ENCODE measurements at places on chromosomes 5 and 9.

DNA sequence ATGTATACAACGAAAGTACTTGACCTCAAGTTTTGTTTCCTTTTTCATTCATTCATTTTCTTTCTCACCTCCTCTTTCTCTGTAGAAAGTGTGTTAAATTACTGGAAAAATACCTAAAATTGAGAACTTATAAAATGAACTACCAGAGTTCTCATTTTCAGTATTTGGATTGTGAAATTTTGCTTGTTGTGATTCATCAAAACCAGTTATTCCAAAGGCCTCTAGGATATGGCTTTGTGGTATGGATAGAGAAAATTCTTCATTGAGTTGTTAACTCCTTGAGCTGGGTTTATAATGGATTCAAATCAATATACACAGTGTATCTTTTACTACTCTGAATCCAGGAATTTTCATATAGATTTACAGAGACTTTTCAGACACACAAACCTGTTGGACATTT is 287.6 kb downstream of the KDM4C start:
- no peaks in the 10 kb centered on the region for H3K27me3 ChIP-seq
- no peak for DNase-seq
- H3K27ac ChIP-seq, result no peak overlapping the region
- peaks cover 37% of the 10 kb centered on the region for H3K36me3 ChIP-seq
- no peak overlapping the region for H3K4me3 ChIP-seq
- H3K4me1 ChIP-seq, result no peaks in the 10 kb centered on the region

DNA sequence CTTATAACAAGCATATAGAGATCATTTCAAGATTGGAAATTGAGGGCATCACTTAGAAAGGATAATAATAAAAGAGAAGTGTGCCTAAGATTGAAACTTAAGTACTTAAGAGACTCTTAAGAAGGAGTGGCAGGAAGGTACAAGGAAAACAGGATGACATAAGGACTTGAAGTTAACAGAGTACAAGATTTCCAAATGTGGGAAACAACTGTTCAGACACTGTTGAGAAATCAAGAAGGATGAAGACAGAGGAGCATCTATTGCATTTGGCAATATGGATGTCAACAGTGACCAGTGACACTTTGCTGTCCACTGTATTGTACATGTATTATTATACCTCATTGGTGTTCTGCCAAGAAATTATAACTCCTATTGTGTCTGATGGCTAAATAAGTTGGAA is 157.8 kb upstream of the PTGER4 start:
- peaks cover 4% of the 10 kb centered on the region for H3K36me3 ChIP-seq
- H3K27ac ChIP-seq, result no peak overlapping the region
- H3K4me3 ChIP-seq, result no peak overlapping the region
- no peaks in the 10 kb centered on the region for H3K27me3 ChIP-seq
- DNase-seq, result no peak
- H3K4me1 ChIP-seq, result peaks cover 4% of the 10 kb centered on the region

DNA sequence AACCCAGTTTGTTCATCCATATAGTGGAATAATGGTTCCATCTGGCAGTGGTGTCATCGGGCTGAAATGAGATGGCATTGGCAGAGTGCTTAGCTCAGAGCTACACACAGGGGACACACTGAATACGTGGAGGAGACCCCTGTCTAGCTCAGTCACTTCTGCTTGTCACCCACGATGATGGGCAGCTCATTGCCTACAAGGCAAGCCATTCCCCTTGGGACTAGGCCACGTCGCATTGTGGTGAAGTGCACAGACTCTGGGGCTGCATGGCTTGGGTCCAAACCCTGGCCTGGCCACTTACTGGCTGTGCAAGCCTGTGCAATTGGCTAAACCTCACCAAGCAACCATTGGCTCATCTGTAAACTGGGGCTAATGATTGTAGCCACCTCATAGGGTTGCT is 3.2 kb upstream of the FBP1 start:
- H3K36me3 ChIP-seq, result no peaks in the 10 kb centered on the region
- no peak overlapping the region for H3K27ac ChIP-seq
- H3K4me1 ChIP-seq, result peaks cover 17% of the 10 kb centered on the region
- no peak overlapping the region for H3K4me3 ChIP-seq
- peaks cover 30% of the 10 kb centered on the region for H3K27me3 ChIP-seq

GRCh38 chr5:141725891-141726290 is 43.9 kb upstream of the ARAP3 start:
- H3K4me3 ChIP-seq, result no peak overlapping the region
- no peaks in the 10 kb centered on the region for H3K27me3 ChIP-seq
- H3K27ac ChIP-seq, result no peak overlapping the region
- peaks cover 6% of the 10 kb centered on the region for H3K4me1 ChIP-seq

DNA sequence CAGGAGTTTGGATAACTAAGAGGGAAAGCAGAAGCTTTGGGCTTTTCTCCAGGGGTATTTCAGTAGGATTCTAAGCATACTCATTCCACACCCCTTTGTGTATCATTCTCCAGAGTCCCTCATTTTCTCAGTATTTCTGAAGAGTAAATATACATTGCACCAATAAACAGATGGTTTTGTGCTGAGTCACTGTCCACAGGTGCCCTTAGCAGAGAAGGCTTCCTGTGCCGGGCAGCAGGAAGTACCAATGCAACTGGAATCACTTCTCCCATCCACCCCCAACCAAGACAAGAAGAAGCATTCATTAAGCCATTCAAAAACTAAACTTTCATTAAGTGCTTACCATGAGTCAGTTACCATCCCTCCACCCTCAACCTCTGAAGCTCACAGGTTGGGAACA is 3.6 kb upstream of the CCNJL start:
- no peak overlapping the region for H3K4me3 ChIP-seq
- H3K27me3 ChIP-seq, result peaks cover 53% of the 10 kb centered on the region
- H3K27ac ChIP-seq, result no peak overlapping the region
- no peak for DNase-seq
- no peaks in the 10 kb centered on the region for H3K36me3 ChIP-seq

GRCh38 chr9:81490605-81491331 is 198.6 kb downstream of the TLE1 start:
- H3K27ac ChIP-seq, result no peak overlapping the region
- no peaks in the 10 kb centered on the region for H3K4me1 ChIP-seq
- H3K27me3 ChIP-seq, result no peaks in the 10 kb centered on the region
- DNase-seq, result no peak

DNA sequence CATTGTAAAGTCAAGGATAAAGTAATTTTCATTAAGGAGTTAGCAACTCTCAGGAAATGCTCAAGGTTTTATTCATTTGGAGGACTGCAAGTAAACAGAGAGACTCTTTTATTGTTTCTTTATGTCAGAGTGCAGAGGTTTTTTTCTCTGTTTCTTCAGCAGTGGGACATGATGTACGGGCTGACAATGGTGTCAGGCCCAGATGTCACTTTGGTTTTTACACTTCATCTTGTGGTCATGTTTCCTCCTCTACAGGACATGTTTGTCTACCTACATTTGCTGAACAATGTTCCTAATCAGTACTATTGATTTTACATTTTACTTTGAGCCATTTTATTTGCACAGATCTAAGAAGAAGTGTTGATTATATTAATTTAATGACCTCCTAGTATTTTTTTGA is 72.8 kb upstream of the PARP8 start:
- peaks cover 66% of the 10 kb centered on the region for H3K4me1 ChIP-seq
- peaks cover 52% of the 10 kb centered on the region for H3K36me3 ChIP-seq
- peak overlapping the region; percentile 90 for H3K27ac ChIP-seq

DNA sequence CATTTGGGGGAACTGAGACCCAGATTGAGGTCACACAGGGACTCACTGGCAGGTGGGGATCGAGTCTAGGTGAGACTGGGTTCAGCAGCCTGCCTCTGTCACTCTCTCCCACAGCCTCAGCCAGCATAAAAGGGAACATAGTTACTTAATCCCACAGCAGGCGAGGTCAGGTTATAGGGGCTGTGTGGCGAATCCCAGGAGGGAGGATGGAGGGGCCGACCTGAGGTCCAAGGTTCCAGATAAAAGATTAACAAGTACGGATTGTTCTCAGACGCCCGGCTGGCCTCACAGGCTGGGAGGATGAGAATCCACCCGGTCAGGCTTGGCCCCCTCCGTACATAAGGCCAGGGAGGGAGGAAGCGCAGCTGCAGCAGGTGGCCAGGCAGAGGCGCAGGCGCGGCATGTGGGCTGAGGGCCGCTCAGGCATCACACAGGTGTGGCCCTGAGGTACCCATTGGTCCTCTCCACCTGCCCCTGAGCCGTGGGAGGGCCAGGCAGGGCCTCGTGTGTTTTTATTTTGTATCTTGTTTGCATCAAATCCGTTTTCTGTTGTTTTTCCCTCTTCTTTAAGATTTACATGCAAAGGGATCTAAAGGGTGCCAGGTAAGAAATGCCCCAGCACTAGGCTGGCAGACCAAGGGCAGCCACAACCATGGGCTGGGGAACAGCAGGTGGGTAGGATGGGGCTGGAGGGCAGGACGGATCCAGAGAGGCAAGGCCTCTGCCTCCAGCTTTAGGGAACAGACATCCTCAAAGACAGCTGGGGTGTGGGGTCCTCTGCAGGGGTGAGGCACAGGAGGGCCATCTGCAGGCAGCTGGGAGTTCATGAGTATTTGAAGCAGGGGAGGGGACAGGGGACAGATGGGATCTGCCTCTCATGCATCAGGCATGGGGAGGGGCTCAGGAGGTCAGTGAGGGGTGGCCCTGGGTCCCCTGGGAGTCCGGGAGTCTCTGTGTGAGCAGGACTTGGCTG is 3.6 kb downstream of the SUSD3 start:
- DNase-seq, result peak; percentile 47
- peak overlapping the region; percentile 90 for H3K4me3 ChIP-seq
- H3K27ac ChIP-seq, result peak overlapping the region; percentile 81
- H3K27me3 ChIP-seq, result no peaks in the 10 kb centered on the region

GRCh38 chr5:77407152-77407551 is 85.0 kb downstream of the WDR41 start:
- H3K27me3 ChIP-seq, result peaks cover 3% of the 10 kb centered on the region
- H3K4me3 ChIP-seq, result no peak overlapping the region
- no peaks in the 10 kb centered on the region for H3K36me3 ChIP-seq
- no peaks in the 10 kb centered on the region for H3K4me1 ChIP-seq

DNA sequence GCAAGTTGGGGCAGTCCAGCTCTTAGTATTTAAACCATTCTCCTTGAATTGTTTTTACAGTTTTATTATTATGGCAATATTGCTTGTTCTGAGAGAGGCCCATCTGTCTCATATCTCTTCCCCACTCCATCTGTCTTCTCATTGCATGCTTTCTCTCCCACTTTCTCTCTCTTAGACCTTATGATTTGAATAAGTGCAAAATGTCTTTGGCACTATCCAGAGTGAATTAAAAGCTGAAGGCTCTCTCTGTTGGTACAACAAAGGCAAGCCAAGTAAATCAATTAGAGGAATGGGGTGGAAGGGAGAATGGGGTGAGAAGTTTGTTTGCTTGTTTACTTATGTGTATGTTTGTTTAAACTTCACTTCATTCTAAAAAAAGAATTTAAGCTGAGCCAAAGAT is 195.3 kb upstream of the RFX3 start:
- no peak overlapping the region for H3K27ac ChIP-seq
- no peaks in the 10 kb centered on the region for H3K36me3 ChIP-seq
- no peaks in the 10 kb centered on the region for H3K4me1 ChIP-seq
- no peak overlapping the region for H3K4me3 ChIP-seq

DNA sequence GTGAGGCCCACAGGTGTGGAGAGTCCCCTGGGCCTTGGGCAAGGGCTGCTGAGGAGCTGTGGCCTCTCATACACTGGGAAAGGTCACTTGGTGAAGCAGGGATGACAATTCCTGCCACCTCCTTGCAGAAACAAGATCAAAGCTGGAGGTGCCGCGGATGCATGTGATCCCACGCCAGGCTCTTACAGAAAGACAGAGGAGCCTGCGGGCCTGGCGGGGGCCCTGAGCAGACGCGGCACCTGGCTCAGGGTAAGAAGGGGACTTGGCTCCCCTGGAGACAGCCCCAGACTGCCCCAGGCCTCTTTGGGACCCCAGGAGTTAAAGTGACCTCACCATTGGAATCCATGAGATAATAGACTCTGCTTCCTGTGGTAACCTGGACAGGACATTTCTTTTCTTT is 4.8 kb downstream of the GFPT2 start:
- no peak for DNase-seq
- H3K27ac ChIP-seq, result no peak overlapping the region
- H3K36me3 ChIP-seq, result no peaks in the 10 kb centered on the region
- peaks cover 2% of the 10 kb centered on the region for H3K4me1 ChIP-seq
- H3K4me3 ChIP-seq, result no peak overlapping the region
- peaks cover 22% of the 10 kb centered on the region for H3K27me3 ChIP-seq

DNA sequence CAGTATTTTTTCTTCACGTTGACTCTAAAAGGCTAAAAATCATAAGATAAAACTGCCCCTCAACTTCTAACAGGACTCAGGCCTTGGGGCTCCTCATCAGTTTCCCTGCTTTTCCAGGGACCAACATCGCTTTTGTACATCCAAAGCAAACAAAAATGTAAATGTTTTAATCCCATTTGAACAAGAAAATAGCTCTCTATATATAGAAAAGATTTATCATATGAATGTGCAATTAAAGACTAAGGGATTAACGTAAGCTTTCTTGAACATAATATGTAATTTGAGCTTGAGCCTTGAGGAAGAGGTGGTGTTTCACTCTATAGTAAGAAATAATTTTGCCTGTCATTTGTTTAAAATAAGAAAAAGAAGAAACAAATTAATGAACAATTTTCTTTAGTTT is 547.2 kb upstream of the ACO1 start:
- DNase-seq, result no peak
- no peaks in the 10 kb centered on the region for H3K4me1 ChIP-seq
- no peak overlapping the region for H3K4me3 ChIP-seq
- no peak overlapping the region for H3K27ac ChIP-seq

All from activated CD8-positive, alpha-beta T cell treated with anti-CD3 and anti-CD28 coated beads, Interleukin-2, amount 10 ng/mL, durations not matched to agents 7 days and 5 days (primary cell).